Coronary artery (tissue), 2 donors: ENCODE measurements at places on chromosomes 6 and 20.

DNA sequence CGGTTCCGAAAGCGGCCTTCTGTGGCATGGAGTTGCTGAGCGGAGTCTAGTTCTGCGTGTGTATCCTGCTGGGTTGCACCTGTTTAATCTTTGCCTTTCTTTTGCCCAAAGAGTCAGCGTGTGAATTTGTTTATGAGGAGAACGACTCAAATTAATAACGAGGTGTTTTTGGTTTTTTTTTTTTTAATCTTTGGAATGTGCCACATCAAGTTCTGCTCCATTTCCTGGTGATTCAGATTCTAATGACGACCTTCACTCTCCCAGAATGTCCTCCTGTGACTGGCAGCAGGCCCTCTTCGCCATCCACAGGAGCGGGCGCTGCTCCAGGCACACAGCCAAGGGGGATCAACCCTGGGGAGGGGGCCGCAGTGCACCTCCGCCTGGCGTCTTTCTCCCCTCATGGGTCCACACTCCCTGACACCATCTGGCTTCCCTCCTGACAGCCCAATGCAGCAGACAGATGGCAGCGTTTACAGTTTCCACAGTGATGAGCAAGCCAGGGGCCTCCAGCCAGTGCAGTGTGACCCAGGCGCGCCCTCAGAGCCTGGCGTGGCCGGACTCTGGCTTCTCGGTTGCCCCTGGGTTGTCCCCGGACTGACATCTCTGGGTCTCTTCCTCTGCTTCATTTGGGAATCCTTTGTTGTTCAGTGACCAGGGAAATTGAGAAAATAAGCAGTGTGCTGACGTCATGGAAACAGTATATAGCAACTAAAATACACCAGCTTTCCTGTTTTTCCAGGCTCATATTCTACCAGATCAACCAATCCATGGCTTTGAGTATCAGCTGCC, 27.5 kb upstream of the AFDN start:
- DNase-seq: no peak

GRCh38 chr6:11236915-11237314, 4.4 kb upstream of the NEDD9 start:
- DNase-seq: no peak

GRCh38 chr6:42030585-42031506, 19.5 kb upstream of the TAF8 start:
- no peak for DNase-seq

DNA sequence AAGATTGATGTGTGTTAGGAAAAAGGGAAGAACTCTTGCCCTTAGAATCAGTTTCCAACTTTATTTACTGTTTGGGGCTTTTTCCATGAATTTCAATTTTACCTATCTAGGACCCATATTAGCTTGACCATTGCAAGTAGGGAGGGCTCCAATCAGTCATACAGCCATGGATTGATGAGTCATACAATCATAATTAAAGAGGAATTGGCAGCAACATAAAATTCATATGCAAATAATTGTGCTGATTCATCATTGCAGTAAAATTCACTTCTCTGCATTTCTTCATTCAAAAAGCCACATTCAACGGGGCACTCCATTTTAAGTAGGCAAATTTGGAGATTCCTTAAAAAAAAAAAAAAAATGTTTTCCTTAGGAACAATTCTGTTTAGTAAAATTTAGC, 1016.4 kb downstream of the KIF16B start:
- DNase-seq: no peak

GRCh38 chr6:34573567-34574183, 17.5 kb upstream of the SPDEF start:
- DNase-seq: no peak

- DNase-seq: no peak
Observed at GRCh38 chr6:48061265-48061990, 49.6 kb downstream of the PTCHD4 start.

DNA sequence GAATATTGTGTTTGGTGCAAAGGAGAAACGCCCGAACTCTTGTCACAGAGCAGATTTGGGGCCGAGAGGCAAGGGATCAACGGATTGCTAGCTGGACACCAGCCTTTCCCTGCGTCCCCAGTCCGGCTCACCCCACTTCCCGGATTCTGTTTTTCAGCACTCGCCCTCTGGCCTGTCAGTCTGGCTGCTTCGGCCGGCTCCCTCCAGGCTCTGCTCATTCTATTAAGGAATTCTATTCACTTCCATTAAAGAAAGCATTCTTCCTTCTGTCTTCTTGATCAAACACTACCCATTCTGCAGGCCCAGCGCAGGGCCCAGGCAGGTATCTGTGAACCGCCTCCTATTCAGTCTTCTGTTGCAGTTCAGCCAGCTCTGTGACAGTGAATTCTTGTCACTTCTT, 91.7 kb downstream of the RNF182 start:
- no peak for DNase-seq

- no peak for DNase-seq
Observed at GRCh38 chr6:140071601-140072062, 697.2 kb upstream of the CITED2 start.

GRCh38 chr20:59948828-59949720, 8.9 kb downstream of the FAM217B start:
- DNase-seq: no peak

- no peak for DNase-seq
Observed at GRCh38 chr6:1215884-1216487, 95.9 kb upstream of the FOXQ1 start.

- no peak for DNase-seq
Observed at GRCh38 chr6:41021832-41022231, 17.2 kb downstream of the UNC5CL start.

DNA sequence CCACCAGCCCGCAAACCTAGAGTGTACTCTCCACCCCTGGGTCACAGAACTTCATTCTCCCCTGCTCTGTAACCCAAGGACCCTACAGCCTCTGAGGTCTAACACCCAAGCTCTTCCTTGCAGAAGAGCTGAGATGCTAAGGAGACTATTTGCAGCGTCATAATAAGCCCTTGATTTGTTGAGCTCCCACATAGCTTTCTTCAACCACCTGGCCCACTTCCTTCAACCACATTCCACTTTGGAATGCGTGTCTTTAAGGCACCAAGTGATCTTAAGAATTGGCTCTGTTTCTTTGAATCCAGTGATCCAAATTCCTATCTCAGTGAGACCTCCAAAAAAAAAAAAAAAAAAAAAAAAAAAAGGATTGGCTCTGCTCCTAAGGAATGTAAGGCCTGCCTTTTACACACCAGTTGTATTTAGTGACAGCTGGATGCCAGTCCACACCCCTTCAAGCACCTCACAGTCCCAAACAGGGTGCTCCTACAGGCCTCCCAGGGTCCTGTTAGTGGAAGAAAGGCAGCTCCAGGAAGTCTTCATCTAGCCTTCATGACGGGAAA, 106.2 kb downstream of the UBE3D start:
- no peak for DNase-seq

GRCh38 chr6:162833776-162834175, 106.0 kb downstream of the PACRG start:
- no peak for DNase-seq

DNA sequence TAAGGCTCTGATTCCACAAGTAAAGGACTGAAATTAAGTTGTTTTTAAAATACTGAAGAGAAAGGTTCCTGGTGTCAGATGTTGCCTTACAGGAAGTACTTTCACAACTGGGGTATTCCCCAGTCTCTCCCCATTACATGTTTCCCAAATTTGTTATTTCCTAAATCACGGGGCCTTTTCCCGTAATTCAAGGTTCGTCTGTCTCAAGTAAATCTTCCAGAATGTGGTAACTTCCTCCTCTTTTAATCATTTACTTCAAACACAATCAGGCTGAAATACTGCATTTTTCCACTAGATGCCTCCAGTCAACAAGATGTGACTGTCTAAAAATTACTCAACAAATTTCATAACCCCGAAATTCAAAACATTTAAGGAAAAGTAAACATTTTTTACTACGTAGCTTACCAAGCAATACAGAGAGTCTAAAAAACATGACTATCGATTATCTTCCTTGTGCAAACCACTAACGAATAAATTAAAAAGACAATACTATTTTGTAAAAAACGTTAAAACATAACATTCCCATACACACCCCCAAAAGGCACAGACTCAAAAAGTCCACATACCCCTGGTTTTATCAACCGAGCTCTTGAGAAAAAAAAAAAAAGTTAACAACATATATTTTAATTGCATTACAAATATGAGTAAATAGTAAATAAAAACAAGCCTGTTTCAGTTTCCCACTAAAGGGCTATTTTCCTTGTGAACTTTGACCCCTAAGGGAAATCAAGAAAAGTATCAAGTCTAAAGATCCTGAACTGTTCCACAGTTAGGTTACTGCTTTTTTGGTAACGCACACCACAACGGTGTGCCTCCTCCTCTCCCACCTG, 1.7 kb downstream of the SOD2 start:
- no peak for DNase-seq

DNA sequence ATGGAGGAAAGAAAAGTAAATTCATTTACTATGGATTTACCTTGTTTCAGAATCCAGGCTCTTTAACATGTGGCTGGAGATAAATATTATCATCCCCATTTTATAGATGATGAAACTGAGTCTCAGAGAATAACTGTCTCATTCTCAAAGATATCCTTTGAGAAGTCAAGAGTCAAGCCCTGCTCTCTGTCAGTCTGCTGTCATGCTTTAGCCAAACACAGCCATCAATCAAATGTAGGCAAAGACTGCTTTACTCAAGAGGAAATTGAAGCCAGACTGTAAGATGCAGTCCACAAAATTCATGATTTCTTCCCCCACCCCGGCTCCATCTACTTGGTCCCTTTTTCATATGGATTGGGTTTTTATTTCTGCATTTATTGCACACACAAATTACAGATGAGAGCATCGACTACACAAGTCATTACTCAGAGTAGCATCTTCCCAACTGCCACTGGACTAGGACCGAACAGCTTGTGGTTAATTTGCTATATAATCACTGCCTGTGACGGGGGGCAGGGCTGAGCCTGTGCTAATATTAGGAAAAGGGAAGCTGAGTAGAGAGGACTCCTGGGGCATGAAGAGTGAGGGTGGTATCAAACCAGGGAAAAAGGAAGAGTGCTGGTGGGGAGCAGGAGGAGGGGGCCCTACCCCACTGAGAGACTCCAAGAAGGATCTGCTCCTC, 102.7 kb upstream of the TOP1 start:
- no peak for DNase-seq

DNA sequence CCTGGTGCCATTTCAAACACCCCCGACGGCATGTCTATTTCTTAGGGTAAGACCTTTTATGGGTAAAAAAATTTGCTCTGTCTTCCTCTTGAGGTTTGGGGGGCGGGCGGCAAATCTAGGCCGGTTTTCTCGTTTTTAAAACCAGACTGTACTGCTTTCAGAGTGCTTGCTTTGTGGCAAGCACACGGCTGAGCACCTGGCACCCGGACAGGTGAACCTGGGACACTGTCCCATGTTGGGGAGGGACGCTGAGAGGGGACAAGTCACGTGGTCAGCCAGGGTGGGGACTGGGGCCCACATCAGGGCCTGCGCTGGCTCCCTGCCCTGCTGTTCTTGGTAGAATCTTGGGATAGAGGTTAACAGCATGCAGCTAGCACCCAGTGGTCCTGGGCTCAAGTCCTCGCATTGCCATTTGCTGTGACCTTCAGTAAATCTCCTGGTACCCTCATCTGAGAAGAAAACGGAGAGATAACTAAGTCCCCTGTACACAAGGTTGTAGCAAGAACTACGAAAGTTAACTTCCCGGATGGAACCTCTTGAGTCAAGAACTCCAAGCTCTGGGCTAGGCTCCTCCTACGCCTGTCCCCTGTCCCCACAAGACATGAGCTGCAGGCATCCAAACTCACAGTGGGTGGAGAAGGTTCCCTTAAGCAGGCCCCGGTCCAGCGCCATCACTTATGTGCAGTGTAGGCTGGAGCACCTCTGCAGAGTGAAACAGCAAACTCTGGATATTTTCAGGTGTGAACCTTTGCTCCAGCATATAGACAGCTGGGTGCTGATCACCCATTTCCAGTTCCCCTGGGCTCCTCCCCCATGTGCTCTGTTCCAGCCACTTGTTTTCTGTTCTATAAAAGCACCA, 41.7 kb downstream of the PMEPA1 start:
- no peak for DNase-seq

DNA sequence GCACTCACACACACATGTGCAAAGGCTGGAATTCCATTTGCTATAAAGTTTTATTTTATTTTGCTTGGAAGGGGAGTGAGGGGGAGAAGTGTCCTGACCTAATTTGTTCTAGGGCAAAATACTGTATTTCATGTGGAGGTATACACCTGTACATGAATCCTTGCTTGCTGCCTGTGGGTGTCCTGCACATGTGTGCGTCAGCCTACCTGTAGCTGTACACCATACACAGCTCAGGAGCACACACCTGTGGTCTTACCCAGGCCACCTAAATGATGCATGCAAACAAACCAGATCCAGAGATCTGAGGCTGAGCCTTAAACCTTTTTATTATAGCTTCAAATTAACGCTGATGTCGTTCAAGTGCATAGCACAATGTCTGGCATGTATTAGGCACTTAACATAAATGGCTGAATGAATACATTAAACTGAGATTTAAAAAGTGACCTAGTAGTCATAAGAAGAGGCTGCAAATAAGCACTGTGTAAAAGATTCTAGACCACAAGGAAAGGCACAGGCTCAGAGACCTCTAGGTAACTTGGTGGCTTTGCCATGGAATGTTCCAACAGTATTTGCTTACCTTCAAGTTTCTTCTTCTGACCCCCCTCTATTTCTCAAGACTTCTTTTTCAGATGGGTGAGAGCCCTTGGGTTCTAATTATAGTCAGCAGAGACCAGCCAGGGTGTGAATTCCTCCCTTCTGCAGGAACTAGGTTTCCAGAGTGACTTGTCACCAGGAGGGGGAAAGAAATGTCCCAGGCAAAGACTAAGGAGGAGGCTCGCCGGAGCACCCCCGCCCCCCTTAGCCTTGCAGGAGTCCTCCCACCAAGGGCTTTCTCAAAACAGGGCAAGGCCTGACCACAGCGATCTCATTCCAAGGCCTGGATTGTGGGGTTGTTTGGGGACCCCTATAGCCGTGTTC, 13.4 kb downstream of the FOXC1 start:
- peak; percentile 80 for DNase-seq

- DNase-seq: no peak
Observed at GRCh38 chr20:47380481-47380880, 24.0 kb upstream of the ZMYND8 start.

GRCh38 chr6:62492192-62492822, 206.3 kb upstream of the KHDRBS2 start:
- no peak for DNase-seq
